NCI-H460 (cell line): ENCODE measurements at places on chromosomes 6 and 20.

GRCh38 chr20:19968466-19969073, 48.6 kb upstream of the NAA20 start:
- DNase-seq, result no peak

GRCh38 chr6:96196633-96197032, 180.9 kb downstream of the FUT9 start:
- DNase-seq, result no peak

DNA sequence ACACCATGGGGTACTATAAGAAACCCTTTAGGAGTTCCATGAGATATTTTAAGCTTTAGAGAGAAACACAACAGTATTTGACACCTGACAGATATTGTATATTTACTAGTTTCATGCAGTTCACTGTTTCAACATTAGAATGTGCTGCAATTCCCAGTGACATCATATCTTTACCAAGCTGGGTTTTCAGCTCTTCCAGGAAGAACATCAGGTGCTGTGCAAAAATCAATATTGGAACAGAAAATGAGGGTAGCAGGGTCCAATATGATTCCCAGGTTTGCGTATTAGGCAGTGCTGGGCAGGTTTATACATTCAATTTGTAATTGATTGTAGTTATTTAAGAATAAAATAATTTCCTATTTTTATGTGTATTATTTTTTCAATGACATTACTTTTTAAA, 500.0 kb upstream of the EPHA7 start:
- no peak for DNase-seq

GRCh38 chr20:59470521-59470920, 133.8 kb upstream of the PHACTR3 start:
- no peak for DNase-seq

GRCh38 chr20:9516234-9516871, 2.0 kb downstream of the LAMP5 start:
- no peak for DNase-seq

DNA sequence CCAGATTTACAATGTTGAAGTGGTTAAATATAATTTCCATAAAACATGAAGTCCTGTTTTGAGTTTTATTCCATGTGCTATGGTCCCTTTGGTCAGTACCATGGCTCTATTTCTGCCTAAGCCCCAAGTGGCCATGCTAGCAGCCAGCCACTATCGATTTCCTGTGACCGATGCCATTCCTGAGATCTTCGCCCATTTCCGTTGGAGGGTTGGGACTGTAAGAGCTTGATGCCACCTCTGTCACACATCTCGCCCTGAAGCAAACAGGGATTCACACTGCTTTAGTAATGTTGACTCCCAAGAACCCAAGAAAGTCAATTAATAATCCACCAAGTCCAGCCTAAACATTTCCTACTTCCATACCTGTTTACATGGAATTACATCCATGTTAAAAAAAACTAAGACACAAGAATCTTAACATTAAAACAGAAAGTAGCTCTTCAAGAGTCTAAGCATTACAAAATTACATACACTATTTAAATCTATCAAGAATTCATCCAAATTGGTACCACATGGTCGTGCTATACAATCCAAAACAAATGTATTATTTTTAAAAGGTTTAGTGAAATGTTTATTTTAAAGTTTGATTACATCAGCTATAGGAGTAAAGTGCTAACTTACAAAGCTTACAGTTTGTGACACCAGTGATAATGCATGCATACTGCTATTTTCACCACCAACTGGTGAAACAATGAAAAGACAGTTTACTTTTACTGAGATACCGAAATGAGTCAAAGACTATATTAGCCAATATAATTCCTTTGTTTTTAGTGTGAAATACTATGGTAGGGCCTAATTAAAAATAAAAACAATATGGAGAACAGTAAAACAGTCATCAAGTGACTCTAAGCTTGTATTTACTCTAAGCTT, 2.5 kb downstream of the RBM39 start:
- DNase-seq, result peak; percentile 47

DNA sequence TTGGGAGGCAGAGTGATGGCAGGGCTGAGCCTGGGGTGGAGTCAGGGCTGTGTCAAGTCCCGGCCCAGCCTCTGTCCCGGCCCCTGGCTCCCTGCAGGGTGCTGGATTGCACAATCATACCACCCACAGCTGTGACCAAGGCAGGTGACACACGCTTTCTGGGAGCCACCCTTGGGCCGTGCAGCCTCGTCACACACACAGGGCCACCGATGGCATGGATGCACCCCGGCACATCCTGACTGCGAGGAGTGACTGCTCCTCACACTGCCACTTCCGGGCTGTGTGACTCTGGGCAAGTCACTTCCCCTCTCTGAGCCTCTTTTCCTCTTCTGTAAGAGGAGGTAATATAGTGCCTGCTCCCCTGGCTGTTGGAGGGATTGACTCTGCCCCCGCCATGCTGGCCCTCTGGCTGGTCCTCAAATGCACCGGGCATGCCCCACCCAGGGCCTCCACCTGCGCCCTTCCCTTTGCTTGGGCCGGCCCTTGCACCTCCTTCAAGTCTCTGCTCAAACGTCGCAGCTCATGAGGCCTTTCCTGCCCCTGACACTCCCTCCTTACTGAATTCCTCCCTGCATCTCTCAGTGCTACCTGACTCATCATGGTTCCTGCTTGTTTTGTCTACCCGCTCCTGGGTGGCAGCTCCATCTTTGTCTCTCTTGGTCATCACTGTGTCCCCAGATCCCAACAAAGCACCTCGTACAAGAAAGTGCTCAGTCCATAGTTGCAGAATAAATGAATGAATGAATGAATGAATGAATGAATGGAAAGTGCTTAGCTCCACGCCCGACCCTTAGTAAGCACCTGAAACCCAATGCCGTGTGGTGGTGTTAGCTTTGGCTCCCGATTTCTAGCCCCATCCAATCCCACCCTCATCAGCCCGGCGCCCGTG, 93.5 kb downstream of the CEBPB start:
- peak; percentile 38 for DNase-seq

DNA sequence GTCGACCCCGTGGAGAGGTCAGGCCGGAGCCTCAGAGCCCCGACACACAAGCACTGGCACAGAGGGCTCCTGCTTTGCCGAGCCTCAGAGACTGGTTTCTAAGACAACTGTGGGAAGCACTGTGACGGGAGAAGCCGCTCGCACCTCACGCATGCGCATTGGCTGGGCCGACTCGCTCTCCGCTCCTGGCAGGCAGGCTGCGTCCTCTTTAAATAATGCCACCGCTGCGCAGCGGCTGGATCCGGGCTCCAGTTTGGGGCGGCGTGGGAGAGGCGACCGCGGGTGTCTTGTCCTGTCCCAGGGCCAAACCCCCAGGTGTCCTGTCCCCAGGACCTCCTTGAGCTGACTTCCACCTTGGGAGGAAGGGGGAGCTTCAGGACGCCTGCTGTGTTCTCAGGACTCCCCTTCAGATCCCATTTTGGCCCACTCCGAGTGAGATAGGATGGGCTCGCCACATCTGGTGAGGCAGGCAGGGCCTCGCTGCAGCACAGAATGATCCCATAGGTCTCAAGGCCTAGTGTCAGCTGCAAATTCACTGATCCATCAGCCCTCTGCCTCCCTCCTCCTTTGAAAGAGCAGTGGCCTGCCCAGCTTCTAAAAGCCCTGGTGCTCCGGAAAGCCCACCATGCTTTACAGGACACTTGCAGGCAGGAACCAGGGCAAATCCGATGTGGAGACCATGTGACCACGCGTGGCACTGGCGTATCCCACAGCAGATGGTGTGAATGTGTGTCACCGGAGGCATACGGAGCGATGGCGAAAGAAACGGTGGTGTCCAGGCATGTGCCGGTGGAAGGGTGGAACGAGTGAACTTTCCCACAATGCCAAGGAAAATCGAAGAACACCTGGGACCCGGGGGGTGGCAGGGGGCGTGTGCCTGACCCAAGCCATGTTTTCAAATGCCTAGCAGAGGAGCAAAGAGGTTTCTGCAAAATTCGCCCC, 169.3 kb upstream of the ZNF337 start:
- peak; percentile 69 for DNase-seq

- DNase-seq, result no peak
Measured at GRCh38 chr6:168440520-168441433, at the start of gene SMOC2. SMOC2 (plus strand) TSS chr6:168441184; CDS start chr6:168441371, 187 bp downstream.

- DNase-seq, result no peak
Measured at GRCh38 chr20:4084721-4085120, 69.4 kb upstream of the RNF24 start.

GRCh38 chr20:63417097-63417737, 55.2 kb downstream of the KCNQ2 start:
- DNase-seq, result no peak

DNA sequence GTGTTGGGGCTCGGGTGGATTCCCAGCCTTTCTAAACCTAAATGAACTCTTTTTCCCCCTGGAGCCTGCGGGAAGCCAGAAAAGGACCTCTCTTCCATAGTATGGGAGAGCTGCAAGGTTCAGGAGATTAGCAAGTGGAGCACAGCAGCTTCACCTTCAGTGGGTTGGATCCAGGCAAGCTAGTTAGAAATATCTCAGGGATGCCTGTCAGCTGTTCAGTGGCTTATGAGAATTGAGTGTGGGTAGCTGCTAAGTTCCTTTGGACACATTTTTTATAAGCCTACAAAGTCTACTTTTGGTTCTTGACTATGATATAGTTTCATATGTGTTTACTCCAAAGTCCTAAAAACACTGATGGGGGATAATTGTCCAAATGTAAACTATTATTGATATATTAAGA, 642.1 kb downstream of the EPM2A start:
- DNase-seq, result no peak

- DNase-seq, result no peak
Measured at GRCh38 chr6:149140137-149140909, 177.2 kb upstream of the TAB2 start.

- no peak for DNase-seq
Measured at GRCh38 chr6:20038410-20039204, 173.7 kb downstream of the MBOAT1 start.

DNA sequence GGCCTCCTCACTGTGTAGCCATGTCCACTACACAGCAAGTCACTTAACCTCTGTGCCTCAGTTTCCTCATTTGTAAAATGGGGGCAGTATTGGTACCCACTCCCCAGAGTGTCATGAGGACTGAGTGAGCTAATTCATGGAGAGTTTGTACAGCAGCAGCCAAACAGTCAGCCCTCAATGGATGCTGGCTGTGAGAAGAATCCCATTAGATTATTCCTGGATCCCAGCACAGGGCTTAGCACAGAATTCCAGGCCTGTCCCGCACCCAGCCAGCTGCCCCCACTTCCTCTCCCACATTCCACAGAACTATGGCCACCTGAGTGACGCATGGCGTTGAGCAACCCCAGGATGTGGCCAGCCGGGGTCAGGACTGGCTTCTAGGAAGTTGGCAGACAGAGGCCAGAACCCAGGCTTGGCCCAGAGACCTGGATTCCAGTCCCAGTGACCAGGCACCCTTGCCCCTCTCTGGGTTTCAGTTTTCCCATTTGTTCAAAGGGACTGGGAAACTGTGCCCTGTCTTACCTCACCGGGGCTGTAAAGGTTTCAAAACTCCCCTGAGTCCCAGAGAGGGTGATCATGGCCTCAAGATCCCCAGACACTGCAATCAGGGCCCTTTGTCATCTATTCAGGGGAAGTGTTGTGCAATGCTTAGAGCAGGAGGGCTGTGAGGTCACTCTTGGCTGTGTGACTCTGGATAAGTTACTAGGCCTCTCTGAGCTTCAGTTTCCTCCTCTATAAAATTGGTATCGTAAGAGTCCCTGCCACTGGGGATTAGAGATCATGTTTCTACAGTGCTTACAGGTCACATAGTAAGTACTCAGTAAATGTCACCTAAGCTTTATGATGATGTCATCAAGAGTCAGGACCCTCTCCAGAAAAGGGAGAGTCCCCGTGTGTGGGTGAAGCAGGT, 3.0 kb upstream of the TGM2 start:
- peak; percentile 66 for DNase-seq

GRCh38 chr6:72283571-72283970, 338.3 kb upstream of the KCNQ5 start:
- no peak for DNase-seq

DNA sequence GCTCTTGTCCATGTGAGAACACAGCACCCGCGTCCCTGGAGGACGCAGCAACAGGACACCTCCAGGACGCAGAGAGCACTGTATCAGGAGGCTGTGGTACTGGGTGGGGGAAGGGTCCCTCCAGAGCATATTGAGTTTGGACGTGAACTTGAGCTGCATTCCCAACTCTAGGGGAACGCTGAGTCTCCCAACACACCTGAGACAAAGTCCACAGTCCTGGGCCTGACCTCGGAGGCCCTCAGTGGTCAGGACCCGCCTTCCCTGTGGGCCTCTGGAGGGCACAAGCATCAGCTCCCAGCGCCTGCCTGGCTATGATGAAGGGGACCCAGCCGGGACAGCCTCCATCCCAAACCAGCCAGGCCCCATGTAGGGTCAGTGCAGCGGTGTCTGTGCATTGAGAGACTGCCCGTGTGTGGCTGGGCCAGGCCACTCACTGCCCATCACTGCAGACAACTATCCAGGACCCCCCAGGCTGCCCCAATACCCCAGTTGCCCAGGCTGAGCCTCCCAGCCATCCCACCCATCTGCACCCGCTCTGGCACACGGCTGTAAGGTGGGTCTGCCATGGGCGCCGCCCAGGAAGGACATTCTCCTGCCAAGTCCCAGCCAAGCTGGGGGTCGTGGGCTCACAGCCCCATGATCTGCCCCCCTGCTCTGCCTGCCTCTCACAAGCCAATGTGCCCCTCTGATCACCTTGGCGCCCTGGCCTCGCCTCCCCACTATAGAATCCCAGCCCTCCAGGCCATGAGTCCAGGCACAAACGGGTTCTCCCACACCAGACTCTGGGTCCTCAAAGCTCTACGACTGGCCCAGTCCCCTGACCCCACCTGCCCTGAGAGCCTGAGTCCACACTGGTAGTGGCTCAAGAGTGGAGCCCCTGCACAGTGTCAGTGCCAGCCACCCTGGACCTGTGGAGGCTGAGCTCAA, 115.7 kb downstream of the TAF4 start:
- DNase-seq, result no peak

DNA sequence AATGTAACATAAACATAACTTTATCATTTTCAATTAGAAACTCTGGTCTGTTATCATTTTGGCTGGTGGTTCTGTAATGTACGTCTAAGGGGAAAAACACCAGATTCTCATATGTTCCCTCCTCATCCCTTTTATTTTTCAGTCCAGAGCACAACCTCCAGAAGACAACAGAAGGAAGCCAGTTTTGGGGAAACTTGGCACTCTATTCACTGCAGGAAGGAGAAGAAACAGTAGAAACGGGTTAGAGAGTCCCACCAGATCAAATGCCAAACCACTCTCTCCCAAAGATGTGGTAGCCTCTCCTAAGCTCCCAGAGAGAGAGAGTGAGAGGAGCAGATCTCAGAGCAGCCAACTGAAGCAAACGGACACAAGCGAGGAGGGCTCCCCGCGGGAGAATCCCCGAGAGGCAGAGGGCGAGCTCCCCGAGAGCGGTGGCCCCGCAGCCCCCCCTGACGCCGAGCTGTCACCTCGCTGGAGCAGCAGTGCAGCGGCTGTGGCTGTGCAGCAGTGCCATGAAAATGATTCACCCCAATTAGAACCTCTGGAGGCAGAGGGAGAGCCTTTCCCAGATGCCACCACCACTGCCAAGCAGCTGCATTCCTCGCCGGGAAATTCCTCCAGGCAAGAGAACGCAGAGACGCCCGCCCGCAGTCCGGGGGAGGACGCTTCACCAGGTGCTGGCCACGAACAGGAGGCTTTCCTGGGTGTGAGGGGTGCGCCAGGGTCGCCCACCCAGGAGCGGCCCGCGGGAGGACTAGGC, 117.8 kb downstream of the RTN4IP1 start:
- no peak for DNase-seq
